ENCODE measurements at places on chromosomes 11 and 22. TPM values are rescaled to one million over a fixed set of nuclear protein-coding genes. Genes with fewer than 3 reads are reported as not detected.

DNA sequence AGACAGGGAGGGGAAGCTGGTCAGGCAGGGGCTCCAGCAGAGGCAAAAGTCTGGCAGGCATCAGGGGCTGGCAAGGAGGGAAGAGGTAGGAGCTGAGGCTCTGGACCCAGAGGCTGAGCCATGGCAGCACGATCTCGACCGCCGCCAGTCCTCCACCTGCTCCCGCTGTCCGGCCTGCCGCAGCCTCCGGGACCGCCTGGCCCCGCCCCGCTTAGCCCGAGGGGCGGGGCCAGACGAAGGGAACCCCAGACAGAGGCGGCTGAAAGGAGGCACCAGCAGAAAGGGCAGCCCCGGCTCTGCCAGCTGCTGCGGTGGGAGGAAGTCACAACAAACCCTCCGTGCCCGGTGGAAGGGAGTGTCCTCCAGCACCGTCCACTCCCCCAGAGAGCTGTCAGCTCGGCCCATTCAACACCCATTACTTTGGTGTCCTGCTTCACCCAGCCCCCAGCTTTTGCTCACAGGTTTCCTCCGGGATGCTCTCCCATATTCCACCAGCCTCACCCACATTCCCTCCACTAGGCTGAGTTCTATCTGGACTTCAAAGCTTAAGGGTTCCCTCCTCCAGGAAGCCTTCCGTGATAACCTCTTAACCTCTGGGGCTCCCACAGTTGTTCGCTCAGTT, at the start of gene MFNG:
Gene MFNG, minus strand, starts transcription at position 161 of the 622 bp plus-strand sequence. CDS start 207 bp downstream, outside the sequence.
- peaks cover 13% of the 10 kb centered on the region for H3K36me3 ChIP-seq
- no peak within 1 kb of the TSS for H3K4me3 ChIP-seq
- H3K27ac ChIP-seq = no peak within 1 kb of the TSS
- H3K27me3 ChIP-seq = no peaks in the 10 kb centered on the region

GRCh38 chr11:69801513-69802335, 17.5 kb downstream of the FGF3 start:
- no peak for DNase-seq
- no peaks in the 10 kb centered on the region for H3K4me1 ChIP-seq
- peaks cover 8% of the 10 kb centered on the region for H3K27me3 ChIP-seq
- H3K36me3 ChIP-seq = no peaks in the 10 kb centered on the region
- H3K27ac ChIP-seq = no peak overlapping the region

GRCh38 chr11:22884217-22884616, 23.9 kb upstream of the CCDC179 start:
- H3K4me1 ChIP-seq = peaks cover 32% of the 10 kb centered on the region
- H3K27me3 ChIP-seq = no peaks in the 10 kb centered on the region
- no peak overlapping the region for H3K4me3 ChIP-seq
- no peak for DNase-seq

- no peak for DNase-seq
- peaks cover 68% of the 10 kb centered on the region for H3K36me3 ChIP-seq
- H3K4me3 ChIP-seq = no peak overlapping the region
- H3K4me1 ChIP-seq = peaks cover 15% of the 10 kb centered on the region
Measured at GRCh38 chr22:20807315-20807752, 33.4 kb downstream of the SERPIND1 start.

- peaks cover 3% of the 10 kb centered on the region for H3K4me1 ChIP-seq
- H3K27me3 ChIP-seq = peaks cover 1% of the 10 kb centered on the region
- no peak overlapping the region for H3K27ac ChIP-seq
- H3K4me3 ChIP-seq = no peak overlapping the region
Measured at GRCh38 chr11:131307506-131307905, 62.9 kb upstream of the NTM start.

DNA sequence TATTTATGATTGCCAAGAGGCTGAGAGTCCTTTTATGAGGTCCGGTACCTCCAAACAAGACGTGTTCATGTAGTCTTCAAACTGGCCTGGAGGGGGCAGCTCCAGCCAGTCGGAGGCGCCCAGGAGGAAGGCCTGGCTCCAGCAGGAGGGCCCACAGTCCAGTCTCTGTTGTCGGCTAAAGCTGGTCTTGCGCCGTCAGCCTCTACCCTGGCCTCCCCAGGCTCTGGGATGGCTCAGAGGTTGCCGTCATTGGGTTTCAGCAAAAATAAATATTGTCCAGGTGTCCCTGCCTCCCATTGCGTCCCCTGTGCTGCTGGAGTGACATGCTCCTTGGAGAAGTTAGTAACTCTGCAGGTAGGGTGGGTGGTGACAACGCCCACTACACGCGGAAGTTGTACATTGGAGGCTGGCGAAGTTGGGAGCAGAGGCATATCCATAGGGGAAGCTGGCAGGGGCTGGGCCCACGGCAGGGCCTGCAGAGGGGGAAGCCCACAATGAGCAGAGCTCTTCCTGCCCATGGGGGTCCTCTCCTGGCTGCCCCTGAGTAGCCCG, 1.0 kb upstream of the SLC25A1 start:
- H3K4me1 ChIP-seq = peaks cover 31% of the 10 kb centered on the region
- H3K4me3 ChIP-seq = peak overlapping the region; percentile 74
- peak overlapping the region; percentile 86 for H3K27ac ChIP-seq
- no peaks in the 10 kb centered on the region for H3K27me3 ChIP-seq
- DNase-seq = peak; percentile 92

DNA sequence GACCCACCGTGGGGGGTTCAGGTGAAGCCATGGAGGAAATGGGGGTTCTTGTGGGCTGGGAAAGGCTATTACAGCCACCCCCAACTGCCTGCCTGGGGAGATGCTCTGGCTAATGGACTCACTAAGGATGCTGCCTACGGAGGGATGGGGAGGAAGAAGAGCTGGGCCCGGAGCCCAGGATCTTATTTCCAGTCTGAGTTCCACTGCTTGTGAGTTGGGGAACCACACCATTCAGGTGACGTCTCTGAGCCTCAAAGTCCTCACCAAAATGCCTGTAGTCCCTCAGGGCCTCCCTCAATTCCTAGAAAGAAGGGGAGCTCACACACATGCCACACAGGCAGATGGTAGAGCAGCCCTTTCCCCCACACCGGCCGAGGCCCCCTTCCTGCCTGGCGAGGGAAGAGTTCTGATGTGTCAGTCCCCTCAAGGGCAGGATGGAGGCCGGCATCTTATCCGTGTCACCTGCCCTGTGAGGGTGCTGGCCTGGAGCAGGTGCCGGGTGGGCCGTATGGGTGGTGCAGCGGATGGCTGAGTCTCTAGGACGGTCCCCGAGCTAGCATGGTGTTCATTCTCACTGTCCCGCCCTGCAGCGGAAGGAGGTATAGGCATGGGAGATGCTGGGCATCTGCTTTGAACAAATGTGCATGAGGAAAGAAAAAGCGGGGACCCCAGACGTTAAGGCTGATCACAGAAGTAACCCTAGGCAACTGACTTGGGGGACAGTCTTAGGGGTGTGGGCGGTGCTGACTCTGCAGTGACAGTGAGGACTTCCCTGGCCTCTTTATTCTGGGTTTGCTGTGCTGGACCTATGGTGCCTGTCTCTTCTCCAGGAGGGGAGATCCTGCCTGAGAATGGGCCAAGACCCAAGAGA, 15.7 kb downstream of the MRGPRF start:
- H3K27me3 ChIP-seq = peaks cover 3% of the 10 kb centered on the region
- no peak overlapping the region for H3K4me3 ChIP-seq
- peaks cover 55% of the 10 kb centered on the region for H3K4me1 ChIP-seq
- H3K36me3 ChIP-seq = no peaks in the 10 kb centered on the region
- no peak overlapping the region for H3K27ac ChIP-seq

- H3K36me3 ChIP-seq = no peaks in the 10 kb centered on the region
- no peak for DNase-seq
- H3K4me1 ChIP-seq = peaks cover 32% of the 10 kb centered on the region
Measured at GRCh38 chr11:34631737-34632104, 10.8 kb downstream of the EHF start.

DNA sequence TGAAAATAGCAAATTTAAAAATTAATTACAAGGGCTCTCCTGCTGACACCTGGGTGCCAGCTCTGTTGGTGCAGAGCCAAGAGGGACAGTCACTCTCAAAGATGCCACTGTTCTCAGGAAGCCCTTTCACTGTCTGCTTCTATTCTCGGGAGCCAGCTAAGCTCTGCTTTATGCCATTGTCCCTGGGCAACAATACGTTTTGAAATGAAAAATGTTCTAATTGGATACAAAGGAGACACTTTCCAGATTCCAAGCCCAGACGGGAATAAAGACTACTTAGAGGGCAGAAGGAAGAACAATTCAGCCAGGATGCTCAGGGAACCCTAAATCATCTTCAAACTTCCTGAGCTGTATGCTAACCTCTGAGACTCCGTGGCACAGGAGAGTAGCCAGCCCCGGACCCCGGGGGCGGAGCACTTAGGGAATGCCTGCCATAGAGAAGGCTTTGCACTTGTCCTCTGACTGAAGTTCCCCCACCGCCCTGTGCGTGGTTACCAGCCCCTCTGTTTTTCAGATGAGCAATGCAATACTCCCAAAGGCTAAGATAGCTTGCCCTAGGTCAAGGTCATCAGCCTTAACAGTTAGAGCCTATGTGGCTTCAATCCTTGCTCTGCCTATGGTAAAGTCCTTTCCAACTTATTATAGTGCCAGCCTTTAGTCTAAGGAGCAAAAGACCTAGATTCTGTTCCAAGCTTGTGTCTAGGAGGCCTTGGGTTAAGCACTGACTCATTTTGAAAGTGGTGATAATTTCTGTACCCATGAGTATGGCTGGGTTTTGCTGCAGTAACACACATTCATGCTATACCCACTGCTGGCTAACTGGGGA, 150.9 kb downstream of the CACNA1I start:
- no peaks in the 10 kb centered on the region for H3K36me3 ChIP-seq
- no peak overlapping the region for H3K4me3 ChIP-seq
- no peak for DNase-seq
- no peaks in the 10 kb centered on the region for H3K4me1 ChIP-seq
- peaks cover 32% of the 10 kb centered on the region for H3K27me3 ChIP-seq

GRCh38 chr22:41664490-41664889, 24.2 kb downstream of the SNU13 start:
- DNase-seq = no peak
- no peaks in the 10 kb centered on the region for H3K27me3 ChIP-seq
- peaks cover 26% of the 10 kb centered on the region for H3K36me3 ChIP-seq
- no peak overlapping the region for H3K27ac ChIP-seq

DNA sequence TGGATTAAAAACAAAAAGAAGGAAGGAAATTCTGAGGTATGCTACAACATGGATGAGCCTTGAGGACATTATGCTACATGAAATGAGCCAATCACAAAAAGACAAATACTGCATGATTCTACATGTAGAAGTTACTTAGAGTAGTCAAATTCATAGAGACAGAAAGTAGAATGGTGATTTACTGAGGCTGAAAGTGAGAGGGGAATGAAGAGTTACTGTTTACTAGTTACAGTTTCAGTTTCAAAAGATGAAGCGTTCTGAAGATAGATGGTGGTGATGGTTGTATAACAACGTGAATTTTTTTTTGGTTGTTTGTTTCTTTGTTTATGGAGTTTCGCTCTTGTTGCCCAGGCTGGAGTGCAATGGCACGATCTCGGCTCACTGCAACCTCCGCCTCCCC, 9.5 kb downstream of the OR5P2 start:
- H3K36me3 ChIP-seq = no peaks in the 10 kb centered on the region
- no peak overlapping the region for H3K27ac ChIP-seq
- peaks cover 2% of the 10 kb centered on the region for H3K27me3 ChIP-seq
- DNase-seq = no peak

DNA sequence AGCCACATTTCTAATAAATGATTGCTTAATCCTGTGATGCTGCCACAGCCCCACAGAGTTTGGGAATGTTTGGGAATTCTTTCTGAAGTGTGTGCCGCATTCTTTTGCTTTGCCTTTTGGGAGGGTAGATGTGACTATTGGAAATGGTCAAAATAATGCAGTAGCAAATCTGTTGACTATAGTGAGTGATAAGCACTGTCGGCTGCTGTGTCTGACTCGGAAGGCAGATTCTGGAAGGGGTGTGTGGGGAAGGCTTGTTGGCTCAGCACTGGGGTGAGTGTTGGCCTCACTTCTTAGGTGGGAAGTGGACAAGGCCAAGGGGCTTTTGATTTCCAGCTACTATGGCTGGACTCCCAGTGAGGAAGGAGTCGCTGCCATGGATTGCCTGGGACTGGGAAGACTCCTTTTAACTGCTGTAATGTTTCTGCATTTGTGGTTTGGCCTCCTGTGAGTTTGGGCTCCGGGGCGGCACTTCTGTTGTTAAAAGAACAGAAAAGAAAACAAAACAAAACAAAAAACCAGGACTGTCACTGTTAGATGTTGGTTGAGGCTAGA, 20.1 kb downstream of the ZBTB16 start:
- H3K36me3 ChIP-seq = peaks cover 19% of the 10 kb centered on the region
- peaks cover 29% of the 10 kb centered on the region for H3K27me3 ChIP-seq

- peak within 1 kb of the TSS; percentile 6 for H3K27ac ChIP-seq
- H3K4me3 ChIP-seq = no peak within 1 kb of the TSS
- H3K4me1 ChIP-seq = peaks cover 19% of the 10 kb centered on the region
- H3K36me3 ChIP-seq = no peaks in the 10 kb centered on the region
Measured at GRCh38 chr22:23762842-23763578, at the start of gene C22orf15. C22orf15 (plus strand) TSS chr22:23762990; CDS start chr22:23763307, 317 bp downstream.

GRCh38 chr11:69986440-69986787, 91.7 kb upstream of the ANO1 start:
- H3K27me3 ChIP-seq = peaks cover 86% of the 10 kb centered on the region
- H3K36me3 ChIP-seq = no peaks in the 10 kb centered on the region
- H3K27ac ChIP-seq = no peak overlapping the region
- no peak for DNase-seq
- no peak overlapping the region for H3K4me3 ChIP-seq

DNA sequence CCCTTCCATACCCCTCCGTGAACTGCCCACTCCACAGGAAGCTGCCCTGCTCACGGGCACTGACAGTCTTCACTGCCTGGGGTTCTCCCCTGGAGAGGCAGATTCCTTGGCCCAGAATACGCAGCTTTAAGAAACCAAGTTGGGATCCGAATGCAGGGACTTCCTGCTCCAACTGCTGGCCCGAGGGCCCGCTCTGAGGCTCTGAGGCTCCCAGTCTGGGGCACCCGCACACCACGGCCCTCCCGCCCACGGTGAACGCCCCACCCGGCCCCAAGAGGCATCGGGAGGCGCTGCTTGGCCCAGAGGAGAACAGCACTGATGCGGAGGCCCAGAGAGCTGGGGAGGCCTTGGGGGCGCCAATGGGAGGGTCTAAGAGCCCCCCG, 42.3 kb downstream of the IGF2 start:
- peaks cover 57% of the 10 kb centered on the region for H3K4me1 ChIP-seq
- H3K27ac ChIP-seq = peak overlapping the region; percentile 91
- H3K27me3 ChIP-seq = no peaks in the 10 kb centered on the region
- peak overlapping the region; percentile 29 for H3K4me3 ChIP-seq
- no peaks in the 10 kb centered on the region for H3K36me3 ChIP-seq

GRCh38 chr11:62832336-62833234, at the start of gene TEX54:
TEX54 (minus strand) TSS chr11:62832841.
- H3K4me1 ChIP-seq = peaks cover 33% of the 10 kb centered on the region
- H3K27ac ChIP-seq = peak within 1 kb of the TSS; percentile 100
- peaks cover 12% of the 10 kb centered on the region for H3K36me3 ChIP-seq
- peak within 1 kb of the TSS; percentile 98 for H3K4me3 ChIP-seq
- peak; percentile 82 for DNase-seq
- H3K27me3 ChIP-seq = no peaks in the 10 kb centered on the region

NUCB2 gene
- 82.7 TPM for total RNA-seq

KDM4F gene
- total RNA-seq = not detected

HBG2 gene
- not detected for total RNA-seq

FAM83F gene
- total RNA-seq = not detected

SLC37A2 gene
- 0.37 TPM for total RNA-seq

CFAP300 gene
- total RNA-seq = 4.9 TPM
